GM18507 (cell line): ENCODE measurements at places on chromosomes 5 and 9.

GRCh38 chr5:38446029-38446522, 110.4 kb downstream of the LIFR start:
- no peak for DNase-seq

GRCh38 chr9:21965401-21965951, 28.7 kb downstream of the CDKN2A start:
- peak; percentile 39 for DNase-seq

DNA sequence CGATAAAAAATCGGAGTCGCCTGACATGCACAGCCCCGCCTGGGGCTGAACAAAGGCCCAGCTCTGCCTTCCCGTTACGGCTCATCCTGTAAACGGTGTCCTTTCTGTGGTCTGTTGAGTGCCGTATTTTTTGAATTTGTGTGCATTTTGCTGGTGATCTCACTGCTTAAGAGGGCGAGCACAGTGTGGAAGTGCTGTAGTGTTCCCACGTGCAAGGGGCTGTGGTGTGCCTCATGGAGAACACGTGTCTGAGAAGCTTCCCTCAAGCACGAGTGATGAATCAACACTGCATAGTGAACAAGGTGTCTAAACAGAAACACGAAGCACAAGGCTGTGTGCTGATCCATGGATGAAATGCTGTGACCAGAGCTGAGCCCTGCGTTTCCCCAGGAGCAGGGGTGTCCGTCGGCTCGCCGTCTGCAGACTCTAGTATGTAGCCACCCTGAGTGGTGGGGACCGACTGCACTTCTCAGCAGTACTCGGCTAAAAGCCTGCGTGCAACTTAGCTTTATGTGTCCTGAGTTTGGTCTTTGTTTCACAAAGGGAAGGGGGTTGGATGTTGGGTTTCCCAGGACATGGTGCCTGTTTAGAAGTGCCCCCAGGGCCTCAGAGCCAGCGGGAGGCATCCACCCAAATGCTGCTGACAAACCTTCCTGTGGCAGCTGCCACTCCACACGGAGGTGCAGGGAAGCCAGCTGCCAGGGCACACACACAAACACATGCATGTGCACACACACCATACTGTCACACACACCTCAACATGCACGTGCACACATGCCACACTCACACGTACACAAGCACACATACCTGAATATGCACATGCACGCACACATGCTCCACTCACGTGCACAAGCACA, 77.2 kb upstream of the IRX4 start:
- no peak for DNase-seq

GRCh38 chr9:130680836-130681768, 12.5 kb upstream of the EXOSC2 start:
- peak; percentile 60 for DNase-seq

DNA sequence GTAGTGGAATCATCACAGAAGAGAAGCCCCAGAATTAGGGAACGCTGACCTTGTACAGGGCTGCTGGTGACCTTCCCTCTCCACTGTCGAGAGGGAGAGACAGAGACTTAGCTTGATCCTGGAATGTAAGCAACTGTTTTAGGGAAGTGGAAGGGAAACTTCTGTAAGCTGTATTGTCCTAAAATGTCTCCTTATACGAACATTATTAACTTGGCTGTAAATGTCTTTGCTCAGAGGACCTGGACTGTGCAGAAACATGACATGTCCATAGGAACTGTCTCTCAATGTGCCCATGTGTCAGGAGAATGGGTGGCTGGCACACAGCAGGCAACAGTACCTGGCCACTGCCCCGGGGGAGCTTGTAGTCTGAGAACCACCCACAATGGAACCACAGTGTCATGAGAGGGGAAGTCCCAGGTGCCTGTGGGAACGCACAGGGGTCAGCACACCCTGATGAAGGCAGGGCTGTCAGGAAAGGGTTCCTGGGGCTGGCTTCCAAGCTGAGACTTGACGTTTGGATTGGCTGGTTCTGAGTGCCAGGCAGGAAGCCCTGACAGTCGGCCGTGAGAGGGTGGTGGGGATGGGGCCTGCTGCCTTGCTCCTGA, 34.0 kb downstream of the DAP start:
- DNase-seq = no peak

GRCh38 chr5:42767491-42768105, 11.0 kb downstream of the CCDC152 start:
- DNase-seq = no peak

DNA sequence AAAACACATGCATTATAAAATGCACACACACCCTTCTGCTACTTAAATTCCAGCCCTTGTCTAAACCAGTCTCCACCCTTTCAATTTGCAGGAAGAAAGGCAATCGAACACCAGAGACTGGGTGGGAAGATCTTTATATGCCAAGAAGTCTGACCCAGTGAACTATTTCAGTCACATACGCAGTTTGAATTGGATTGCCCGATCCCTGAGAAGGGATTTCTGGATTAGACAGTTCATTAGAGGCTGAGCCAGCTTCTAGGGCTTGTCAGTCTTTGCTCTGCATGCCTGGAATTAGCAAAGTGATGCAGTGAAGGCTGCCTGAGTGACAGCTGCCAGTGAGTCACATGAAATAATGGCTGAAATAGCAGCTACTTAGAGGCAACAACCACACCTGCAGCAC, 159.9 kb downstream of the PPP2R2B start:
- DNase-seq = no peak

DNA sequence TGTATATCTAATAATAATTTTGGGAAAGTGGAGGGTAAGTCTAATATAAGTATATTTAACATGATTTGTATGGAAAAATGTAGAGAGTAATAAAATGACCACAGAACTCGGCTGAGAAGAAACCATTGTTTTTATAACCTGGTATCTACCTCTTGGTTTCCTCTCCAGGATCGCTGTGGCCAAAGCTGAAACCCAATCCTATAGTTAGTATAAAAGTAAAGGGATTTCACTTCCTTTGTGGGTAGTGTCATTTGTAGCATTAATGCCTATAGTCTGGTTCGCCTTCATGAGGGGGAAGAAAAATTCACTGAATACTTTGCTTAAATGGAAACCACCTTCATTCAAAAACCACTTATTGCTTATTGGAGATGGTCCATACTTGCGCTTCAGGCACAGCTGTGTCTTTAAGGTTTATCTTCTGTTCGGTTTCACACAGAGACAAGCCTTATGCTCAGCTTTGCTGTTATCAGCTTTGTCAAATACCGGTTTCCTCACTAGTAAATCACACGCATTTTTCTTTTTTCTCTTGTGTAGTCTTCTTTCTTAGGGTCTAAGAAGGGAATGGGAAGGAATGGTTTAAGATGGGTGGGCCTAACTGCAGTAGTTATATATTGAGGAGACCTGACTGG, 12.1 kb downstream of the PIK3R1 start:
- DNase-seq = no peak

GRCh38 chr5:116090302-116090701, 5.5 kb downstream of the COMMD10 start:
- DNase-seq = no peak

DNA sequence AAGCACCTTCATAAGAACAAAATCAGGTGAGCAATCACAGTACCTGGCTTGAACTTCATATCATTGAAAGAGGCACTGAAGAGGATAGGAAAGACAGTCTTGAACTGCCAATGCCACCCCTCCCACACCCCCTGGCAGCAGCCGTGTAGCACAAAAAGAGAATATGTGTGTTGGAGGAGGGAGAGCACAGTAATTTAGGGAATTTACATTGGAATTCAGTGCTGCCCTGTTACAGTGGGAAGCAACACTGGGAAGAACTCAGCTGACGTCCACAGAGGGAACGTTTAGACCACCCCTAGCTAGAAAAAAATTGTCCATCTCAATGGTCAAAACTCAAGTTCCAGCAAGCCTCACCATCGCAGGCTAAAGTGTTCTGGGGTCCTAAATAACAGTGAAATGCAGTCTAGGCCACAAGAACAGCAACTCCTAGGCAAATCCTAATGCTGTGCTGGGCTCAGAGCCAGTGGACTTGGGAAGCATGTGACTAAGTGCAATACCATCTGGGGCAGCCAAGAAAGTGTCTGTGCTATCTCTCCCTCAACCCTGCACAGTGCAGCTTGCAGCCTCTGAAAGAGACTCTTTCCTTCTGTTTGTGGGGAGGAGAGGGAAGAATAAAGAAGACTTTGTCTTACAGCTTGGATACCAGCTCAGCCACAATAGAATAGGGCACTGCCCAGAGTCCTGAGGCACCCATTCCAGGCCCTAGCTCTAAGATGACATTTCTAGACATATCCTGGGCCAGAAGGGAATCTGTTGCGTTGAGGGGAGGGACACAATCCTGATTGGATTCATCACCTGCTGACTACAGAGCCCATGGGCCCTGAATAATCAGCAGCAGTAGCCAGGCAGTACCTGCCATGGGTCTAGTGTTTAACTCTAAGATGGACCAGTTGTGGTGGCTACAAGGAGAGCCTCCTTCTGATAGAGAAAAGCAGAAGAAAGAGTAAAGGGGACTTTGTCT, 62.1 kb upstream of the VLDLR start:
- no peak for DNase-seq

DNA sequence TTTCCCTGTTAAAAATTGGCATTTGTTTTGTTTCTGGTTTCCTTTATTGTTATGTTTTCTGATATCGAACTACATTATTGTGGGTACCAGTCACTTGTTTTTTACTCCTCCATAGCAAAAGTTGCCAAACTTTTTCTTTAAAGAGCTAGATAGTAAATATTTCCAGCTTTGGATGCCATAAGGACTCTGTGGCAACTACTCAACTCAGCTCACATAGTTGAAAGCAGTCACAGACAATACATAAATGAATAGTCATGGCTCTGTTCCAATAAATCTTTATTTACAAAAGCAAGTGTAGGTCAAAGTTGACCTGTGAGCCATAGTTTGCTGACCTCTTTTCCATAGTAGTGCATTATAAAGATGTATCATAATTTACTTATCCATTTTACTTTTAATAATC, 305.0 kb downstream of the RASEF start:
- DNase-seq = no peak

GRCh38 chr9:137643921-137644320, 25.1 kb downstream of the EHMT1 start:
- DNase-seq = no peak

GRCh38 chr5:61595426-61595825, 263.4 kb downstream of the ZSWIM6 start:
- DNase-seq = no peak

GRCh38 chr9:68844631-68845612, 139.9 kb downstream of the PIP5K1B start:
- peak; percentile 14 for DNase-seq

GRCh38 chr5:45252978-45253377, 443.2 kb downstream of the HCN1 start:
- DNase-seq = no peak

GRCh38 chr5:175521313-175521833, 43.0 kb downstream of the SFXN1 start:
- no peak for DNase-seq

GRCh38 chr9:35205340-35205739, 43.5 kb downstream of the UNC13B start:
- DNase-seq = no peak

DNA sequence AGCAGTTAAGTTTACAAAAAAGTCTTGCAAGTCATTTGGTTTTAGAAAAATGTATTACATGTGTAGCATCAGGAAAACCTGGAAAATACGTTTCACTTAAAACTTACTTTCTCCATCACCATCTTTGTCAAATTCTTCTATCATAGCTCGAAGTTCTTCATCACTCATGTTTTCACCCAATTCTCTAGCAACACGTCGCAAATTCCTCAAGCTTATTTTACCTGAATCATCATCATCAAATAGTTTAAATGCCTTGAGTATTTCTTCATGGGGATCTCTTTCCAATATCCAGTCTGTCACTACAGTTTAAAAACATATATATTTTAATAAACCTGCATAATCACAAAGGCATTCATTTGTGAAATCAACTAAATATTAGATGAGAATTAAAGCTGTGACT, 10.3 kb downstream of the CETN3 start:
- no peak for DNase-seq

GRCh38 chr5:76468635-76469425, 65.7 kb downstream of the IQGAP2 start:
- DNase-seq = no peak

DNA sequence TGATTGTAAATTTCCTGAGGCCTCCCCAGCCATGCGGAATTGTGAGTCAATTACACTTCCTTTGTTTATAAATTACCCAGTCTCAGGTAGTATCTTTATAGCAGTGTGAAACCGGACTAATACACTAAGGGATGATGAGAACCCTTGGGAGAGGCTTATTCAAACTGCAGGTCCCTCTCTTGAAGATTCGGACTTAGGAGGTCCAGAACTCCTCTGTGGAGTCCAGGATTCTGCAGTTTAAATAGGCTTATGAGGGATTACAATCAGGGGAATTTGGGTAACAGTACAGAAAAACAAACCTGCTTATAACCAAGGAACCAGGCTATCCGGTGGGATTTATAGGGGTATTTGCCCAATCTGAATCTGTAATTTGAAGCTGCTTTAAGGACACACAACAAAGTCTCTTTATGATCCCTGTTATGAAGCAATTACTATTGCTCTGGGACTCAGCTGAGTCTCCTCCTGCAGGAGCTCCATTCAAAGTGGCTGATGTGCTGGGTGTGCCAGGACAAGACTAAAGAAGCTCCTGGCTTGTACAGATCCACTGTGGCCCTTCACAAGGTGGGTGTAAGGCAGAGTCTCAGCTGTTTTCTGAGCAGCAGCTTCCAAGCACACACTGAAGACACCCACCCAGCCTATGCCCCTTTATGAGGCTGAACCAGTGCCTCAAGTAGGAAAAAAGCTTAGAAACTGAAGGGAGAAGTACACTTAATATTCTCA, 41.8 kb upstream of the LHFPL2 start:
- no peak for DNase-seq

DNA sequence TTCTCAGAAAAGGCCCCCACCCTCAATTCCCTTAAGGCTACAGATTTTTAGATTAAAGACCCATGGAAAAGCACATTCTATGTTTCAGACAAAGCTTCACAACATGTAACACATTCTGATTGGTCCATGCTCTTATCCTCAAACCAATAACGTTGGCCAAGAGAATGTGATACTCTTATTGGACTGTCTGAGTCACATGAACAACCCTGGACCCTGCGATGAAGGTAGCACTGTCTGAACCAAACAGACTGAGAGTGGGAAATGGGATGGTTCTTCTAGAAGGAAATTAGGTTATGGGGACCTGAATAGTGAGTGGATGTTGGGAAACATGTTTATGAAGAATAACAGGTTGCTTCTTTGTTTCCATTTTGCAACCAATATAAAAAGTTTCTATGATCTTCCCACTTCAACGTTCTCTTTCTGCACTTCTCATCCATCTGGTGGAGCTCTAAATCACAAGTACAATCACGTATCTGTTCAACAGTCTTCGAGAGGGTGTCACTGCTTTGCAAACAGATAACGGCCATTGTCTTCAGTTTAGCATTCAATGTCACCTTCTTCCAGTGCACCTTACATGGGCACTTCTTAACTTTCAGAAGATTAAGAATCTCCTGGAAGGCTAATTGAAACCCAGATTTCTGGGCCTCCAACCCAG, 81.6 kb downstream of the PTCH1 start:
- DNase-seq = no peak

- DNase-seq = no peak
Observed at GRCh38 chr9:92767066-92768054, 2.7 kb upstream of the BICD2 start.
